ENCODE measurements at places on chromosomes 12 and 14.

DNA sequence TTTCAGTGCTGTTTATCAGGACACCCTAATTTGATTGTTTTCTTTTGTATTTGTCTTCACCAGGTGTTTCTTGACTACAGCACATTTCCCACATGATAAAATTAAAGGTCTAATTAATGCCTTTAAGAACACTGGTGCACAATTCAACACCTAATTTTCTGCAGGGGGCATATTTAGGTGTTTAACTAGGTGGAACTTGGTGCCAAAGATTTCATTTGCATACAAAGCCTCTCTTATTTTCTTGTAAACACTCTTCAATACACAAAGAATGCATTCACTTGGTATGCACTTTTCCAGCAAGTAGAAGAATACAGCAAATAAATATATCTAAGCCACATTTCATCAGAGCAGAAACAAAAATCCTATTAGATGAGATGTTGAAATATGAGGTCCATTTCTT is 646.2 kb upstream of the FOXG1 start:
- no peak for DNase-seq

DNA sequence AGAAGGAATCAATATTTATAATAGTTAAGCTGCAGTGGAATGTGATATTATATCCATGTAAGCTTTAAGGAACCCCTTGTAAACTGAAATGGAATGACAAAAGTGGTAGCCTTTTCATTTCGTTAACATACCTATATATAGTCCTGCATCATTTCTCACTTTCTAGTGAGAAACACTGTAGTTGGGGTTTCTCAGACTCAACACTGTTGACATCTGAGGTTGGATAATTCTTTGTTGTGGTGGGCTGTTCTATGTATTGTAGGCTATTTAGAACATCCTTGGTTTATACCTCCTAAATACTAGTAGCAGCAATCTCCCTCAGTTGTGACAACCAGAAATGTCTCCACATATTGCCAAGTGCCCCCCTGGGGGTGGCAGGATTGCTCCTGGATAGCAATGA is 79.1 kb downstream of the RAD52 start:
- no peak for DNase-seq

DNA sequence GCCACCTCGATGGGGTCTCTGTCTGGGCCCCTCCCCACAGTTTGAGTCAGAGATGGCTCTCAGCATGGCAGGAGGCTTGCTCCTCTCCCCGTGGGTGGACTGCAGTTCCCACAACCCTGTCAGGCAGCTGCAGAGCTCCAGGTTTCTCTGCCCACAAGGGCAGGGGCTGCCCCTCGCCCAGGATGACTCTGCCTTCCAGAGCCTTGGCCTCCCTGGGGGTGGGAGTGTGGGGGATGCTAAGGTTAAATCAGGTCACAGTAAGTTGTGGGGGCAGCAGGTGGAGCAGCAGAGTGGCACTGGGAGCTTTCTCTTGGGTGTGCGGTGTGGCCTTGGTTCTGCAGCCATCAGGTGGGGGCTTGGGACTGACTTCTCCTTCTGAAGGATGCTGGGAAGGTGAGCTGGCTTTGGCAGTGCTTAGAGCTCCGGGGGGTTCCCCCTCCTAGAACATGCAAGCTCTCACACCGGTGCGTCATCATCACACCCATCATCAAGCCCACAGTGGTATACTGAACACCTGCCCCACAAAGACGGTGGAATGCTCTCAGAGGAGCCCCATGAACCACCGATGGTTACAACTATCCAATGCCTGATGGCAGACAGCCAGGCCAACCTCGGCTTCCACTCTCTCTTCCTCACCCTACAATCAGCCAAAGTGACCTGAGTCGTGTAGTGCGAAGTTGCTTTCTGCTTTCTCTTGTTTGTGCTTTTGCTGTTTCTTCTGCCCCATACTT is 39.7 kb downstream of the ERH start:
- DNase-seq: no peak

DNA sequence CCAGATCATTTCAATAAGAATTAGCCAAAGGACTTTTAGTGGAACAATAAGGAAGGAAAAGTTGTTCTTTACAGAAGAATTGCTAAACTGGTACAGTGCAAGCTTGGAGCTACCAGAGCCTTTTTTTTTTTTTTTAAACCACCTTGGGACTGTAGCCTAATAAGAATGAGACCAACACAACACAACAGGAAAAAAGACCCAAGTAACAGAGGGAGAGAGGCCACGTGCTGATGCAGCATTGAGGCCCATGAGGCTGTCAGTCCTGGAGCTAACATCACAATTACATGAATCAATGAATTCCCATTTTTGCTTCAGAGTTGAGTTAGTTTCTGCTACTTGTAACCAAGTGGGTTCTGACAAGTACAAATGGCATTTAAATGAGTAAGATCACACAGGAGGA is 149.0 kb upstream of the EEA1 start:
- no peak for DNase-seq

DNA sequence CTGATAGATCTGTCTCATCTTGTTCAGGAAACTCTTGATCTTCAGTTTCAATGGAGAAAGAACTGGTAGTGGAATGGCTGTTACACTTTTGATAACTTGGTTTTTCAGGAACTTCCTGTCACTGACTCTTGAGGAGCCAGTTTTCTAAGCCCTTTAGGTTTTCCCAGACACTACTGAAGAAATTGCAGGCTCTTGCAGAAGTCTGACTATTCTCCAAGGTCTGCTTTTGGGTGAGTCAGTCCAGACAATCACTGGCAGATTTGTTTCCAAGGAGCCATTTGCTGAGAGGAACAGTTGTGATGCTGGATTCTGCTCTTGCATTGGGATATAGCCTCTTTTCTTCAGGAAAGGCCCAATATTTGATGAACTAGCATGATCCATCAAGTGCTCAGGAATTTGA is 468.0 kb downstream of the FUT8 start:
- DNase-seq: no peak

- DNase-seq: no peak
Measured at GRCh38 chr12:102939059-102939458, 18.4 kb upstream of the ASCL1 start.

DNA sequence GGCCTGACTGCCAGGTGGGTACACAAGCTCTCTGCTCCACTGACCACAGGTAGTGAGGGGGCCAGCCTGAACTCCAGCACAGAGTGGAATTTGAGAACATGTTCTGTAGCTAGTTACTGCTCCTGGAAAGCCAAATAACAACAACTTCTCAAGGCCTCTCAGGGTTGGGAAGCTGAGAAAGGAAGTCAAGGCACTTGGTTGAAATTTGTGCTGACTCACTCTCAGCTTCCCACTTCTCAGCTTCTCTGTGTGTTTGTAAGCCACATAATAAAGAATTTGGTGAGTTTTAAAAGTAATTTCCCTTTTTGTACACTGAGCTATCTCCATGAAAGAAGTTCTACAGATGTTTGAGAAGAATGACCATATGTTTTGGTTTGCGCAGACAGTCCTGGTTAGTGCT is 234.9 kb downstream of the KTN1 start:
- no peak for DNase-seq

GRCh38 chr14:60085085-60085484 is 6.6 kb upstream of the PCNX4 start:
- DNase-seq: no peak

DNA sequence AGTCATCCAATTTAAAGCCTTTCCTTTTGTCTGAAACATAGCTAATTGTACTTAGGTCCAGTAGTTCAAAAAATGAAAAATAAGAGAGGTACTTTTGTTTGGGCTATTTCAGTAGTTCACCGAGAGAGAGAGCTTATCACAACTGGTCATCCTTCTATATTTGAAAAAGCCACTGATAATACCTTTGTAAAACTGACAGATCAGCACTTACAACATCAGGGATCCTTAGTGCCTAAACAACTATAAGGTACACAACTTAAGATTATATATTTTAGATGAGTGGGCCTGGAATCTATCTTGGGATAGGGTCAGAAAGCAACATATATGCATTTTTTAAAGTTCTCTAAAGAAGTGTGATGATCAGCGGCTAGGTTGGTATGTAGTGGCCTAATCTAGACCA is 97.9 kb downstream of the SOX5 start:
- no peak for DNase-seq

DNA sequence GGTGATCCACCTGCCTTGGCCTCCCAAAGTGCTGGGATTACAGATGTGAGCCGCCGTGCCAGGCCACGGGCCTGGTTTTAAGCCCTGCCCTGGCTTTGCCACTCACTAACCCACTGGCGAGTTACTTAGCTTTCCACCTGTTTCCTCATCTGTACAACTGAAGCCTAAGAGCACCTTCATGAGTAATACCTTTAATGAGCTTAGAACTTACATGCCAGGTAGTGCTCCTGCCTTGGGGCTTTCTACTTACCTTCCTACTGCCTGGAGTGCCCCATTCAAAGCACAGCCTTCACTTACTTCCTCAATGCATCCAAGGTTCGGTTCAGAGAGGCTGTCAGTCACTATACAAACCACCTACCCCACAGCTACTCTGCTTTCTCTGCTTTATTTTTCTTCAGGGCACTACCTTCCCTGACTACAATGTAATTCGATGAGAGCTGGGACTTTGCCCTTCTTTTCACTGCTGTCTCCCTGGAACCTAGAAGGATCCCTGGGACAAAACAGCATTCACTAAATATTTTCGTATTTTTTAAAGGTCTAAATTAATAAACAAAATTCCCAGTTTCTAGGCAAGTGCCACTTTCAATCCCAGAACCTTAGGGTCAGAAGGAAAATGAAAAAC is 13.8 kb downstream of the ZCCHC8 start:
- DNase-seq: no peak

GRCh38 chr12:74488134-74488533 is 49.5 kb upstream of the ATXN7L3B start:
- no peak for DNase-seq

DNA sequence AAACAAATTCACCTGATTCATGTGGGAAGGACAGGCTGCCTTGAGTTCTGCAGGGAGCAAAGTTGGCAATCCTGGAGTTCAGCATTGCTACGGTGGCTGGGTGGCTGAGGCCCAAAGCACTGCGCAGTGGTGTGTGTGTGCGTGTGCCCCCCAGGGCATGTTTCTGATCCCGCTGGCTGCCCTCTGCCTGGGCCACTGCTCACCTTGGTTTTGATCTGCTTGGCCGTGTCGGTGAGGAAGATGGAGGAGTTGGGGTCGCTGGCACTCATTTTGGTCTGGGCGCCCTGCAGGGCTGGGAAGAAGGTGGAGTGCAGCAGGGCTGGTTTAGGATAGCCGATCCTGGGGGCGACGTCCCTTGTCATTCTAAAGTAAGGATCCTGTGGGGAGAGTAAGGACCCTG is 19.1 kb downstream of the SLC25A47 start:
- no peak for DNase-seq

Measured in stimulated activated CD8-positive, alpha-beta memory T cell treated with anti-CD3 and anti-CD28 coated beads, Interleukin-15, amount 100 ng/mL, for 24 hours (primary cell).